ENCODE measurements at places on chromosomes 11 and 22. TPM values are rescaled to one million over a fixed set of nuclear protein-coding genes. Genes with fewer than 3 reads are reported as not detected.

Gene PHOX2A
- not detected for total RNA-seq

Gene MYO18B
- total RNA-seq = 0.09 TPM

Gene OVCH2
- not detected for total RNA-seq

- no peak overlapping the region for H3K4me3 ChIP-seq
- H3K27ac ChIP-seq = no peak overlapping the region
- no peaks in the 10 kb centered on the region for H3K4me1 ChIP-seq
- DNase-seq = no peak
Measured at GRCh38 chr22:43448048-43448447, 36.2 kb downstream of the MPPED1 start.

DNA sequence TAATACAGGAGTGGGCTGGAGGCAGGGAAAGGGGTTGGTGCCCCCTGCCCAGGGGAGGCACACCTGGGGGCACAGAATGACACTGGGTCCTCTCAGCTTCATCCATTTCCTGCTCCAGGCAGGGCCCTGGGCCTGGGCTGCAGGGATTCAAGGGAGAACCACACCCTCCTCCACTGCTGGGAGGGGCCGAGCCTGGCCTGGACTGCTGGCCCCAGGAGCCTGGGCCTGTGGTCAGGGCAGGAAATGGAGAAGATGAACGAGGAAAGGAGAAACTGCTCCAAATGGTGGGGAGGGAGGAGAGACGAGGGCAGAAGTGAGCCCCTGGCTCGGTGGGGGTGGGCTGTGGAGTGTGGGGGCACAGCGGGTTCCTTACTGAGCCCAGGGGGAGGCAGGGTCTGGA, 38.1 kb upstream of the KCNQ1OT1 start:
- DNase-seq = no peak
- no peak overlapping the region for H3K27ac ChIP-seq
- no peaks in the 10 kb centered on the region for H3K36me3 ChIP-seq
- no peaks in the 10 kb centered on the region for H3K4me1 ChIP-seq

GRCh38 chr11:46504817-46505613, 88.8 kb downstream of the AMBRA1 start:
- H3K4me3 ChIP-seq = no peak overlapping the region
- H3K4me1 ChIP-seq = no peaks in the 10 kb centered on the region
- H3K27ac ChIP-seq = no peak overlapping the region
- H3K27me3 ChIP-seq = no peaks in the 10 kb centered on the region

DNA sequence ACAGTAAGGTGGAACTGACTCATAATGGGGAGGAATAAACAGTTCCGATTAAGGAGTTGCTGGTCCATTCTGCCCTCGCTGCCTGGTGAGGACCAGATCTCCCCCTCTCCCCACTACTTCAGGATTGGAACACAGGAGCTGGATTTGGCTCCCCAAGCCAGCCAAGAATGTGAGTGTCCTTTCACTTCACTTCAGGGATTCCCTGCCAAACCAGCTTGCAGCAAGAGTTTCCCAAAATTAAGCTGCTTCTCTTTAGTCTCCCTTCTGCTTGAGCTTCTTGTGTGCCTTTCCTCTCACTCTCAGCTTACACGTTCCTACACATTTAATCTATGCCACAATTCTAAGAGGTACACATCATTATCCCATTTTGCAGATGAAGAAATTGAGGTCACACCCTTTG, 234.1 kb downstream of the BUD13 start:
- H3K27me3 ChIP-seq = no peaks in the 10 kb centered on the region
- no peak for DNase-seq
- H3K4me1 ChIP-seq = peaks cover 13% of the 10 kb centered on the region

DNA sequence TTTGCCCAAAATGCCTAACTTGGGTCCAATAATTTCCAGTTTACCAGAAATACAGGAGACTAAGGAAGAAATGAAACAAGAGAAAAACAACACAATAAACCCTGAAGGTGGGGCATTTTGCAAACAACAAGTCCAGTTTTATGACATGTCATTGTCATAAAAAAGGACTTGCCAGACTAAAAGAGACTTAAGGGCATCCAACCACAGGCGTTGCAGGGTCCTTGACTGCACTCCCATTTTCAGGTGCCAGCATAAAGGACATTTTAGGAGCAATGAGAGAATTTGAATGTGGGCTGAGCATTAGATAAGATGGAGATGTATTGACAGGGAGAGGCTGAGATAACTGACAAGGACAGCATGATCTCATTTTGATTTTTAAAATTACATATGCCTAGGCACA, 28.1 kb upstream of the DAGLA start:
- H3K4me1 ChIP-seq = peaks cover 13% of the 10 kb centered on the region
- DNase-seq = no peak
- H3K27ac ChIP-seq = no peak overlapping the region
- H3K27me3 ChIP-seq = no peaks in the 10 kb centered on the region
- no peaks in the 10 kb centered on the region for H3K36me3 ChIP-seq

DNA sequence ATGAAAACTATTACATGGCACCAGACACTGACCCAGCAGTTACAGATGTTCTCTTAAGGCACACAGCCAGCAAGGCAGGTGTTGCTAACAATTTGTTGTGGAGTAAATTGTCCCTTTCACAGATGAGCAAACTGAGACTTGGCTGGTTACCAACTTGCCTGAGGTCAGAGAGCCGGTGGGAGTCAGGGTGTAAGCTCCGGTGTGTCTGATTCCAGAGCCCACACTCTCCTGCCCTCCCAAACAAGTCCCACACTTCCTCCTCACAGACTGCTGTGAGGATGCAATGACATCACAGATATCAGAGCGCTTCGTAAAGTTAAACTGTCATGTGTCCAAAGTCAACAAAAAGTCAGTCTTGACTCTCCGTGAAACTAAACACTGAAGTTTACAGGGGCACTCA, 12.5 kb downstream of the GDPD5 start:
- H3K27me3 ChIP-seq = no peaks in the 10 kb centered on the region
- DNase-seq = no peak
- H3K27ac ChIP-seq = no peak overlapping the region
- no peak overlapping the region for H3K4me3 ChIP-seq
- peaks cover 14% of the 10 kb centered on the region for H3K4me1 ChIP-seq
- no peaks in the 10 kb centered on the region for H3K36me3 ChIP-seq
